ENCODE measurements at places on chromosomes 16 and 17.

DNA sequence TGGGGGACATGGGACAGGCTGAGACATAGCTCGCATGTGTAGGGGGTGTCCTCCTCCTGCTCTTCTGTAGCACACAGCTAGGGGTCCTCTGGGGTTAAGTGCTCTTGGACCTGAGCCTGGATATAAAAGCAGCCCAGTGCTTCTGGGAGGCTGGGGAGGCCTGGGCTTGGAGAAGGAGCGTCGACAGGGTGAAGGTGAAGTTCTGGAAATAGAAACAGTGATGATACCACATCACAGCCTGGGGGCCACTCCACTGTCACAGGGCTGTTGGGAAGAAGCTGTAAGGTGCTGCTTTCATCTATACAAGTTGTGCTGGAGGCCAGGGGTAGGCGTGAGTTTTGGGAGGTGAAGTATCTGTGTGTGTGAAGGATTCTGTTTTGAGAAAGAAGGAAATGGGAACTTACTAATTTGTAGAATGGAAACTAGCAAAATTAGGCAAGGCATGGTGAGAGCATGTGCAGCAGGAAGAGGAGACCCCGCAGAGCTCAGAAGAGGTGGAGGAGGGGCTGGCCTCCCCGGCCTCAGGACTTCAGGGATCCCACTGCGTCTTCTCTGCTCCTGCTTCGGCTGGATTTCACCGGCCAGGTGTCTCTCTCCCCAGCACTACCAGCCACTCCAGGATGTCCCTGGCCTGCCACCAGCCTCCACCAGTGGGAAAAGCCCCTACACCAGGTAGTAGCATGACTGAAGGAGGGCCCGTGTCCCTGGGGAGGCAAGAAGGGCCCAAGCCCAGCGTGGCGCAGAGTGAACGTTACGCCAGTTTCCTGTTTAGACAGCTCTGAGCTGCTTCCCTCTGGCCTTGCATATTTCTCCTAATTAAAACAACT, 19.4 kb downstream of the PLCG2 start:
- no peak for DNase-seq

GRCh38 chr16:84717484-84717883, 17.7 kb downstream of the USP10 start:
- no peak for DNase-seq

DNA sequence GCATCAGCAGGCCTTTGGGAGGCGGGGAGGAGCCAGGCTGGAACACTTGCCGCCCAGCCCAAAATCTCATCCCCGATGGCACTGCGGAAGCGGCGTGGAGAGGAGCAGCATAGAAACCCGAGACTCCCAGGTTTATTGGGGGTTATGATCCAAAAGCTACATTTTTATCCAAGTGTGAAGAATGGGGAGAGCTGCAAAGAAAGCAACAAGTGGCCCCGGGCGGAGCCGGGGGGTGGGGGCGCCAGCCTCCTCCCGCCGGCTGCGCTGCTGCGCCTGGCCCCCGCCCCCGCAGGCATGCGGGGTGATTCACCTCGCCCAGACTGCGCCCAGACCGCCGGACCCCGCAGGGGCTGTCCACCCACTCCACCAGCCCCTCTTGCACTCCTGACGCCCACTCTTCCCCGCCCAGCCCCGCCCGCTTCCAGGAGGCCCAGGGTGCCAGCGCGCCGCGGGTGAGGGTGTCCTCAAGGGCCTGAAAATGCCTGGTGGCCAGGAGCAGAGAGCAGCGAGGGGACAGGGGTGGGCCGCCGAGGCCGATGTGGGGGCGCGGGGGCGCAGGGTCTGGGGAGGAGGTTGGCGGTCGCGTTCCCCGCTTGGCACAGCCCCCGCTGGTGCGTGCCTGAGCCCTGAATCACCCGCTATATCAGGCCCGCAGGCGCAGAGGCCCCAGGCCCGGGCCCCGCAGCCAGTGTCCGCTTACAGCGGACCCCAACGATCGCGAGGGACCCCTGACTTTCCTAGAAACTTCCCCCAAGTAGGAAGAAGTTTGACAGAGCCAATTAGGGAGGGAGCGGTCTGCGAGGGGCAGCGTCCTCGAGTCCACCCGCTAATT, 1.3 kb downstream of the CAVIN1 start:
- no peak for DNase-seq

GRCh38 chr16:24863582-24864437, 18.0 kb downstream of the SLC5A11 start:
- DNase-seq: no peak

GRCh38 chr16:23537390-23537789, 19.8 kb downstream of the EARS2 start:
- no peak for DNase-seq

DNA sequence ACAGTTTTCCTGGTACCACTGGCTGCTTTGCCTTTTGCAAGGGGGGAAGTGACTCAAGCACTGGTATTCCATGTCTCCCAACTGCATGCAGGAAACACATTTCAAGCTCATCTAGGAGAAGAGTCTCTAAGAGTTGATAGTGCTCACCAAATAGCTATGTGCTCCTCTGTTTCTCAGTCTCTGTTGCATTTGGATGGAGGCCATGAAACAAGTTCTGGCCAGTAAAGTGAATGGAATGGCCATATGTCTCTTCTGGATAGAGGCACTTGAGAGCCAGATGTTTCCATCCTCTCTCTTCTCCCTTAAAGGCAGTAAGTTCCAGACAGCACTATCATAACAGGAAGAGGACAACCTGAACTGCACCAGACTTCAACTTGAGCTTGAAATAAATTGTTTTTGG, 60.6 kb downstream of the C16orf82 start:
- DNase-seq: no peak

DNA sequence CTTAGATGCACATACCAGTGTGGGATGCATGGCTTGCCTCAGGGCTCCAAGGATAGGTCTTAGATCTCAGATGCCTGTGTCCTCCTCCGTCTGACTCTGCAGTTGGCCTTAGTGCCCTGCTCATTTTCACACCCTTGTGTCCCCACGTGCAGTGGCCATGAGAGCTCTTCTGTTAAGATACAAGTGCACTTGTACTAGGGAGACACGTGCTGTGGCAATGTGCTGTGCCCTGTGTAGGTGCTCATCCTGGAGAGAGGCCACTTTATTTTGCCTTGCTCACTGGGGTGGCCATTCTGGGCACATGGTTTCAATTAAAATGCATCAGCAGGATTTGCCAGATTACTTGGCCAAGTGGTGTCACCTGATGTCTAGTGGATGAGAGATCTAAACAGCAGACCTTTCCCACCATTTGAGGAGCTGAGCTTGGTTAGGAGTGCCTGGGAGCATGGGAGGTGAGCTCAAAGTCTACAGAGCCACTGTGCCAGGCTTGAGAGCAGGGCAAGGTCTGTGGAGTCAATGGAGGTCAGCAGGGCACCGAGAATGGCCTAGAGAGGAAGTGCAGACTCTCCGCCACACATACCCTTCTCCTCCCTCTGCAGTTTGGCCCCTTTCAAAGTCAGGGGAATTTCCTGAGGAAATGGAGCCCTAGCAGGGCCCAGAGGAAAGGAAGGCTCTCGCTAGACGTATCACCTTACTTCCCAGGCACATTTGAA, 25.2 kb upstream of the SMPD3 start:
- DNase-seq: no peak

- DNase-seq: no peak
Observed at GRCh38 chr17:16377941-16378341, 3.0 kb upstream of the UBB start.

GRCh38 chr17:54744750-54745149, 155.9 kb upstream of the TOM1L1 start:
- no peak for DNase-seq

DNA sequence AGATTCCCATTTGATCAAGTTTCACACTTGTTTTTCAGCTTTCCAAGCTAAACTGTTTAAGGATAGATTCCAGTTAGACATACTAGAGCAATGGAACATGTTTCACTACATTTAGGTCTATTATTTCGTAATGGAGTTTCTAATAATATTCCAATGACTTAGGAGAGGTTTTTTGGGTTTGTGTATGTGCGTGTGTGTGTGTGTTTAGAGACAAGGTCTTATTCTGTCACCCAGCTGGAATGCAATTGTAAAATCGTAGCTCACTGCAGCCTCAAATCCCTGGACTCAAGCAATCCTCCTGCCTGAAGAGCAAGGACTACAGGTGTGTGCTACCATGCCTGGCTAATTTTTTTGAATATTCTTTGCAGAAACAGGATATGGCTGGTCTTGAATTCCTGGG, 426.3 kb downstream of the ZFHX3 start:
- no peak for DNase-seq

- no peak for DNase-seq
Observed at GRCh38 chr16:56294579-56294978, 103.3 kb downstream of the GNAO1 start.

DNA sequence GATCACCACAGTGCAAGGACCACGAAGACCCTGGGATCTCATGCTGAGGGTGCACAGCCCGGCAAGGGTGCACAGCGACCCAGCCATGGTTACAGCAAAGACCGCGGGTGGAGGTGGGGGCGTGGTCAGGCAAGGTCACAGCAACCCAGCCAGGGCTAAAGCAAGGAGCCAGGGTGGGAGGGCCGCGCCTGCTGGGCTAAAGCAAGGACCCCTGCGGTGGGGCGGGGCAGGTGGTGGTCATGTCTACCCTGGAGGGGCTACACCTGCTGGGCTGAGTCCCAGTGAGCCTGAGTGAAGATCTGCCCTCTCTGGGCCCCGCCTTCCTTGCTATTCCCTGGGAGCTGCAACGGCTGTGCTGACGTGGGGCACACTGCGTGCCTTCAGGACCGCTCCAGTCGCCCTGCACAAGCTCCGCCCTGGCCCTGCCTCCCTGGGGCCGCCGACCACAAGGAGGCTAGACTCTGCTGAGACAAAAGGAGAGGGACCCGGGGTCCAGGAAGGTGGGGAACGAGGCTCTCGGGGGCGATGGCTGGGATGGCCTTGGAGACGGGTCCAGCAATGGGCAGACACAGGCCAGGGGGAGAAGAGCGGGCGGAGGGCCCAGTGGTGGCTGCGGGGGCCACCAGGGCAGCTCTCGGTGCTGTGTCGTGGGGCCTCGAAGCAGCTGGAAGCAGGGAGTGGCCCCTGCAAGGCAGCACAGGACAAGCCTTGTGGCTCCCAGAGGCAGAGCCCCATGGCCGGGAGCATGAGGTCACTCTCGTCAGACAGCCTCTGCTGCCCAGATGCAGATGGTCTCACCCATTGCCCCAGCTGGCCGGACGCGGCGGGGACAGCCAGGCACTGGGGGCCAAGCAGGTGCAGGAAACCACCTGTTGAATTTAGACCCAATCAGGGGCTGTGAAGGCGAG, 52.8 kb downstream of the CBFA2T3 start:
- DNase-seq: no peak

GRCh38 chr17:44077595-44077909, 7.0 kb downstream of the G6PC3 start:
- DNase-seq: no peak

DNA sequence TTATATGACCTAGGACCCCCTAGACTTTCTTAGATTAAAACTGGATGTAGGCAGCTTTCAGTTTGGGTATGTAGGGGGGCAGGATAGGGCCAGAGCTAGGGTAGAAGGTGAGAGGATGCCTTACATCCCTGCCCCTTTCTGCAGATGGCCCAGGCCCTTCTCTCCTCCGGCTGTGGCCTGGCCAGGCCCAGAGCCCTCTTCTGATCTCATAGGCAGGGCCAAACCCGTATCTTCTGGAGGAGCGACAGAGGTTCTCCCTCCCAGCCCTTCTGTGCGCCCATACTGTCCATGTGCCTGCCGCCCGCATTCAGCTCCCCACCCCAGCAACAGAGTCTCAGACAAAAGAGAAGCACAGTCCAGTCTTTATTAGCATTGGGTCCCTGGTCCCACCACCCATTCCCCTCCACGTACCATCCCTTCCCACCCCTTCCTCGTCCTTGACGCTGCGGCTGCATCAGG, 2.0 kb upstream of the TSPOAP1 start:
- DNase-seq: no peak

DNA sequence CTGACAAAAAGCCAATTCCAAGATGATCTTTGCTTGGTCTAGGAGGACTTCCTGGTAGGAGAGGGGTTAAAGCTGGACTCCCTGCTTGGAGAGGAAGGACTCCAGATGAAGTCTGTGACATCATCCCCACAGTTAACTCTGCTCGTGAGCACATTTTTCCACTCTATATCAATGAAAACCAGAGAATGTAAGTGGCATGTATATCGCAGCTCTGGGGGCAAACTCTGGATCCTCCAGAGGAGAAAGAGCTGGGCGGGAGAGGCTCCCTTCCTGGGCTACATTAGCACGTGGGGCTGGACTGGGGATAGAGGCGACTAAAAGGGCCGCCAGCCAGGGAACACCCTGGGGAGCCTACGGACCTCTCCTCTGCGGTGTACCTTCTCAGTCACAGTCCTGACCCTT, 34.1 kb downstream of the HIC1 start:
- DNase-seq: no peak

DNA sequence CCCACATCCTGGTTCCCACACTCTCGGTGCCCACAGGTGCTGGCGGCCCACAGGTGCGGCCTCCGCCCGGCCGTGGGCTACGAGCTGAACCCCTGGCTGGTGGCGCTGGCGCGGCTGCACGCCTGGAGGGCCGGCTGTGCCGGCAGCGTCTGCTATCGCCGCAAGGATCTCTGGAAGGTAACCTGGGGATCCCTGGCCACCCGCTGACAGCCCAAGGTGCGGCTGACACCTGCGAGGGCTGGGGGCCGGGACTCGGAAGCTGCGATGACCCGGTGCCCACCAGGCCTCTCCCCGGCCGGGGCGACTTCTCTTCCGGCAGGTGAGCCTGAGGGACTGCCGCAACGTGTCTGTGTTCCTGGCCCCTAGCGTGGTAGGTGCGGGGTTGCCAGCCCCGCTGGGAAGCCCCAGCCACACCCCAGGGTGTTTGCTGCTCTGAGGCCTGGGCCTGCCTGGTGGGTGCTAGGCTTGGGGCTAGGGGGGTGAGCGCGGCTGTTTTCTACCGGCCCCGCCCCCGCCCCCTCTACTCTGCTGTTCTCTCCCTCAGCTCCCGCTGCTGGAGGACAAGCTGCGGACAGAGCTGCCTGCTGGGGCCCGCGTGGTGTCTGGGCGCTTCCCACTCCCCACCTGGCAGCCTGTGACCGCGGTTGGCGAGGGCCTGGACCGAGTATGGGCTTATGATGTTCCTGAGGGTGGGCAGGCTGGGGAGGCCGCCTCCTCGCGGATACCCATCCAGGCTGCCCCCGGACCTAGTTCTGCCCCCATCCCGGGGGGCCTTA, 1.0 kb downstream of the ANTKMT start:
- DNase-seq: no peak

GRCh38 chr17:17897442-17897841, 60.7 kb upstream of the SREBF1 start:
- DNase-seq: no peak

- DNase-seq: no peak
Observed at GRCh38 chr17:50154604-50155003, 4.1 kb upstream of the PPP1R9B start.

GRCh38 chr17:75822119-75822799, 21.9 kb downstream of the UNC13D start:
- peak; percentile 29 for DNase-seq

GRCh38 chr16:53852678-53853077, 148.7 kb downstream of the FTO start:
- DNase-seq: no peak

GRCh38 chr17:39527220-39527813, 66.0 kb downstream of the CDK12 start:
- no peak for DNase-seq

DNA sequence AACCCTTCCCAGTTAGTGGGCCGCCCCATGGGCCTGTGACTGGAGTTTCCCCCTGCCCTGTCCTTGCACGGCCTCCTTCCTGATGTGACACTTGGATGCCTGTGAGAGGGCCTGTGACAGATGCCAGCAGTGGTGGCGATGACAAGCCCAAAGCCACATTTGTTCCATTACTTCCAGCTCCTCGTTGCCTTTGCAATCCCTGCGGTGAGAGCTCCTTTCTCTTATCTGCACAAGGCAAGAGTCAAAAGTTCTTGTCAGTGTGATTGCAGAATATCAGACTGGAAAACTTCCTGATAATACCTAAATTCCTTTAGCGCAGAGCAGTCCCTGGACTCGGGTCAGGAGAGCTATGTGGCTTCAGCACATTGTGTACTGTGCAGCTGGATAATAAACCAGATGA, 54.4 kb upstream of the ARHGAP44 start:
- no peak for DNase-seq
